ENCODE measurements at places on chromosomes 5 and 9. TPM values are rescaled to one million over a fixed set of nuclear protein-coding genes. Genes with fewer than 3 reads are reported as not detected.

GRCh38 chr9:21060919-21061561, 16.7 kb downstream of the IFNB1 start:
- no peak for DNase-seq

DNA sequence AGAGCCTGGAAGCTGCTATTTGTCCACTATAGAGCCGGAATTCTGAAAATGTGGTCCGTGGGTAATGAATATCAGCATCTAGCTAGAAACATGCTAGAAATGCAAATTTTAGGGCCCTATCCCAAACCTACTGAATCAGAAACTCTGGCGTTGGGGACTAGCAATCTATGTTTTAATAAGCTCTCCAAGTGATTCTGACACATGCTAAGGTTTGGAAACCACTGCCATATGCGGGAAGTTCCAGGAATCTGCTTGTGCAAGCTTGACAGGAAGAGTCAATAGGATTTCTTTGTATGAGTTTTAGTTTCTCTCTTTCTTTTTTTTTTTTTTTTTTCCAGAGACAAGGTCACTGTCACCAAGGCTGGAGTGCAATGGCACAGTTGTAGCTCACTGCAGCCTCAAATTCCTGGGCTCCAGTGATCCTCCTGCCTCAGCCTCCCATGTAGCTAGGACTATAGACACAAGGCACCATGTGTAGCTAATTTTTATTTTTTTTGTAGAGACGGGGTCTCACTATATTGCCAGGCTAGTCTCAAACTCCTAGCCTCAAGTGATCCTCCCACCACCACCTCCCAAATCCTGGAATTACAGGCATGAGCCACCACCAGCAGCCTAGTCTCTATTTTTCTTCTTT, 26.4 kb upstream of the CARNMT1 start:
- no peak for DNase-seq

DNA sequence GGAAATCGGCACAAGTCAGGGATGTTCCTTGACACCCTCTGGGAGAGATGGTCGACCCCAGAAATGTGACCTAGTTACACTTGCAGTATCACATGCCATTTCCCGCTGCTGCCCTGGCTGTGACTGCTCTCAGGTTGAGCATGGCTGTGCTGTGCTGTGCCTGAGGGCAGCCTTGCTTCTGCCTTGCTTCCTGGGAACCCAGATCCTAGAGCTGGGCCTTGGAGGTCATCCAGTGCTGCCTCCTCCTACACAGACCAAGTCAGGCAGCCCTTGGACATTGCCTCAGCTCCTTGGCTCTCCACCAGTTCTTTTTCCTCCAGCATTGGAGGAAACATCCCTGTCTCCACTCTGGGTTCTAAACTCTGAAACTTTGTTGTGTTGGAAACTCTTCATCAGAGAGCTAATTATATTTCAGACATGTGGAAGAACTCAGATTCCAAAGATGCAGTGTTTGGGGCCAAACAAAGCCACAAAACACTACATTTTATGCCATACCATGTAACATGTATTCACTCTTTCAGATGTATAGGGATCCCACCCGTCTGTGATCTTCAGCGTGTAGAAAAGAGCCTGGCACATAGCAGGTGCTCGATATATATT, 6.1 kb downstream of the MAMDC2 start:
- DNase-seq = no peak

DNA sequence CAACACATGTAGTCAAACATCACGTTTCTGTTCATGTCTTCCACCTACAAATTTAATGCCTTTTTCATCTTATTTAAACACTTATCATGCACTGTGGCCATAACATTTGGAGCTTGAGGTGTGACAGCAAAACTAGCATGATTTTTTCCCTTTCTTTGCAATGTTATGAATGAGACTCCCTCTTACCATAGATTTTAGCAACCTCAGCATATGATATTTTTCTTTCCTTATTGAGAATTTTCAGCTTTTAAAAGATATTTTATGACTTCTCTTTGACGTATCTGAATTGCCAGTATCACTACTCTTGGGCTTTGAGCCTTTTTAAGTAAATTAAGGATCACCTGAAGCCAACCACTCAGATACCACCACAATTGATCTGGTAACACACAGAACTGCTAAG, 32.7 kb upstream of the ISOC1 start:
- no peak for DNase-seq

GRCh38 chr5:21802869-21803490, 1050.2 kb downstream of the CDH12 start:
- peak; percentile 33 for DNase-seq

DNA sequence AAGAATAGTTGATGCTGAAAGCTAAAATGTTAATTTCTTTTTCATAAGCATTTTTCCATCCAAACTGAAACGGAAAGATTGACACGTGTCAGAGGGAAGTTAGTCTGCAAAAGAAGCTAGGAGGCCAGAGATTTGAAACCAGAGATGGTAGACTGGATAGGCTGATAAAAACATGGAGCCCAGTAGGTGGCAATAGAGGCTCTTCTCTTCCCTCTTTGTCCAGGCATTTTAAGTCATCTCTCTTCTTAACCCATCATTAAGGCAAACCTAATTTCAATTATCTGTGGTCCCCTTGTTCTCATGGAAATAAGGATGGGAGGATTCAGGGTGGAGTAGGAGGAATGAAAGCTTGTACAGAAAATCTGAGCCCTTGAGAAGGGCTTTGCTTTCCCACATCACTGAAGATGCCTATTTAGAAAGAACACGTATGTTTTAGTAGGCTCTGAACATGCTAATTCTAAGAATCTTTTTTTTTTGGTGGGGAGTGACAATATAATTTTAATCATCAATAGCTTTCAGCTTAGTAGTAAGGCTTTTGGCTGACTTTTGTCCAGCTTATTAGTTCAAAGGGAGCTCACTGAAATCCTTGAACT, 66.6 kb downstream of the ZNF474 start:
- DNase-seq = peak; percentile 73

DNA sequence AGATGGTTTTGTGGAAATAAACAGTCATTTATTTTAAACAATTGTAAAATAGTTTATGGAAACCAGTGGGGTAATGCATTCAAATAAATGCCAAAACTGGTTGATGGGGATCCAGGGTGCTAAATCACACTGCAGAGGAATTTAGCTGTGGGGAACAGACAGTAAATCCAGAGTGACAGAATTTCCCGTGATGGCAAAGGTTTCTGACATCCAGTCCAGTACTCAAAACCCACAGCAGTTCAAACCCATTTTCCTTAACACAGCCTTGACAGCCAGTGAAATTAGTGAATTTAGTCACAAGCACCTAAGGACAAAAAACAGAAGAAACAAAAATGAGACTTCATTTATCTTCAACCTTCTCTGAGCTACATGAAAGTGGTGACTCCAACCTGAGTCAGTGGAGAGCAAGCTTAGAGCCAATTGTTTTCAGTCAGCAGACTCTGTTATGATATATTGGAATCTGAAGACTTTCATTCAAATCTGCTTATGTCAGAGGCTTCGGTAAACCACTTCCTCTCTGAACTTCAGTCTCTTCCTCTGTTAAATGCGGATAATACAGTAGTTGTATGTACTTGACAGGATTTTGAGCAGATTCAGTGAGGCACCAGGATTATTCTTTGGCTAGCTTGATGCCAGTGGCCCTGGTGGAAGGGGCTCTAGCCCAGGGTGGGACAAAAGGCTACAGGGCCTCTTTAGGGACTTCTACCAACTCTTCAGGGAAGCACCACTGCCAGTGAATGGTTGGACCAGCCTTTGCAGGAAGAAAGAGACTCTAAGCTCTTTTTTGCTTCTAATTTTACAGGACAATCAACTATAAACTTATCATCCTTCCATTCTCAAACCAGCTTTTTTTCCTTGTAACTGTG, 185.3 kb downstream of the MAPKAP1 start:
- peak; percentile 86 for DNase-seq

- DNase-seq = no peak
Measured at GRCh38 chr9:86925686-86926085, 21.6 kb downstream of the GAS1 start.

GRCh38 chr5:107248066-107248695, 422.6 kb downstream of the EFNA5 start:
- peak; percentile 69 for DNase-seq

DNA sequence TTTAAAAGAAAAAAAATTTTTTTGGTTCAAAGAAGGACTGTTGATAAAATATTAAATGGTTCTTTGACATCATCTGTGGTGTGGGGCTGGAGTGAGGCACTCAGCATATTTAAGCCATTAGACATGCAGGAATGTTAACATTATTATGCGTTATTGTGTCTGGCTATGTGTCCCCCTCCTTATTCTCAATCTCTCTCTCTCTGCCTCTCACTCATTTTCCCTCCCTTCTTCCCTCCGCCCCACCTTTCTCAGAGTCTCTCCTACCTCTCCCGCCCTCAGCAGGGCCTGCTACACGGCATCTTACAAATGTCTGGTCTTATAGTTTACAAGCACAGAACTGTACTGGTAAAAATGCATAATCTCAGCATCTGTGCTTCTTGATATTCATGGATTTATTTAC, 287.8 kb upstream of the TMEM161B start:
- no peak for DNase-seq

DNA sequence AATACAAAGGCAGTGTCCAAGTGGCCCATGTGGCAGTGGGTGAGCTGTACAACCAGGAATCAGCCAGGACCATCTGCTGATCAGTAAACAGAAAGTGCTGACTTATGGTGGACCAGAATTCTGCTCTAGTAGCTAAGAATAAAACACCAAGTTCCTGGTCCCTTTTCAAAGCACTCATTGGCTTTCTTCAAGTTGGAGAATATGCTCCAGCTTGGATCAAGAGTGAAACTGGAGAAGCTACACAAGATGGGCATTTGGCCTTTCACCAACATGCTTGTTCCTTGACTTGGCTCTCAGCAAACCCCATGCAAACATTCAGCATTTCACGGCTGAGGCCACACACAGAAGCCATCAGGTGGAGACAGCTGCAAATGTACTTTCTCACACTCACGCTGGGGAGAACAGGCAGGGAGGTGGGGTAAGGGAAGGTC, 32.1 kb downstream of the MARCHF3 start:
- no peak for DNase-seq

DNA sequence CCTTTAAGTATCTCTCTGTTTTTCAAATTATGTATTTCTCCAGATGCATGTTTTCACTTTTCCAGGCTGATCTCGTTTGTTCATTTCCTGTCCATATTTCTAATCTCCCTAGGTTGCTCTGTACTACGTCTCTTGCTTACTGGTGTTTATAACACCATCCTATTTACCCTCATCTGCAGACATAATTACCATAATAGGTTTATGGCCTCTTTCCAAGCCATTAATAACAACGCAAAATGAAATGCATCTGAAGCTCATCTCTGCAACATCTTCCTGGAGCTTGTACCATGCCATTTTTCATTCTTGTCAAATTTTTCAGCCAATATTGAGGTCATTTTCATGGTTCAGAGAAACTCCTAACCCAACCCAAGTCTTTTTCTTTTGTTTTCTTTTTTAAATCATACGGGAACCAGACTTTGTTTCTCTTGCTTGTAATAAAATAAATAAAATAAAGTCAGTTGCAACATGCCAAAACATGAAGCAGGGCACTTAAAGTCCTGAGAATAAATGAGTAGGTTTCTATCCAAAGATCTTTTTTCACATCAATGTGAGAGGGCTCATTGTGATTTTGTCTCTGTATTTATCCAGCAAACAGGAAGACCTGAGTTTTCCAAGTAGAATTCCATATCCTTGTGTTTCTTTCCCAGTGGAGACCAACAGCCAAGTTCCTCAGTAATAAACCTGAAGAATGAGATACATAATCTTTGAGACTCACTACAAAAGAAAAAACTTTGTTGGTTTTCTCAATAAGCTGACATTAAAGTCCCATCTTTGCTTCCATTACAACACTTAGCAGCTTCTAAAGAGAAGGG, 37.0 kb downstream of the DPYSL3 start:
- peak; percentile 41 for DNase-seq

DNA sequence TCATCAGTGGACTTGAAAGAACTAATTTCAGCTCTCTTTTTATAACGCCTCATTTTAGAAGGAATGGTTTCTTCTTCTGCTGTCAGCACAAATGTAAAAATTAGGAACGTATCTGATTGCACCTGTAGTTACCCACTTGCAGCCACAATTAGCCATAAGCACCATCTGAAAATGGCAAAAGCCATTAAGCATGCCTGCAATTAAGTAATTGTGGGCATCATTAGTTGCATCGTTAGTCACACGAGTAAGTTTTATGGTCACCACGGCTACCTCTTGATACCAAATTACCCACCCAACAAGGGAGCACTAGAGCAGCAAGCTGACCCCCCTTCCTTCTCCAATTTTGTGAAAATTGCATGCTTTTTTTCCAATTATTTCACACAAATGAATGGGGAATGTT, 25.8 kb upstream of the SLC44A1 start:
- DNase-seq = no peak

GRCh38 chr5:4862500-4862899, 277.6 kb upstream of the ADAMTS16 start:
- DNase-seq = peak; percentile 43

- peak; percentile 83 for DNase-seq
Measured at GRCh38 chr9:136538599-136539426, 7.0 kb downstream of the NOTCH1 start.

DNA sequence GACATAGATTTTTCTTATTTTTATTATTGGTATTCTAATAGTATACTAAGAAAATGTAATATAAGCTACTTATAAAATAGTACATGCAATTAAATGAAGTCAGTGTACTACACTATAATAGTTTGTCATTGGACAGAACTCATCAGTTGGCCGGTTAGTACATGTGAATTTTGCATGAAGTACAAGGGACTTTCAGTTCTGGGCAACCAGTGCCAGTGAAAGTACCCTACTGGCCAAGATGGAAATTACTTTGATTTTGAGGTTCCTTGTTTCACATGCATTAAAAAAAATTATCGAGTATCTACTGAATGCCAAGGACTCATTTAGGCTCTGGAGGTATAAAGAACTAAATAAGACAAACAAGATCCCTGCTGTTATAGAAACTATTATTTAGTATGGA, 213.4 kb upstream of the ELL2 start:
- DNase-seq = peak; percentile 34

Gene LAMC3
- polyA plus RNA-seq = 0.18 TPM

Gene FUBP3
- 19.4 TPM for polyA plus RNA-seq

Gene S1PR3
- 12.5 TPM for polyA plus RNA-seq

Gene IFNA21
- polyA plus RNA-seq = not detected

Gene C5orf52
- polyA plus RNA-seq = not detected

Gene LMAN2
- 370 TPM for polyA plus RNA-seq

Gene PTGR1
- polyA plus RNA-seq = 70.3 TPM

Gene PCDHB8
- polyA plus RNA-seq = 0.11 TPM

Gene PCDHB2
- 0.57 TPM for polyA plus RNA-seq
